ENCODE measurements at places on chromosomes 11 and 22.
A peak's percentile ranks its signal among the peaks of the same experiment; 100 is the strongest.

GRCh38 chr11:61158691-61159381 is 2.4 kb downstream of the VPS37C start:
- no peak for DNase-seq

DNA sequence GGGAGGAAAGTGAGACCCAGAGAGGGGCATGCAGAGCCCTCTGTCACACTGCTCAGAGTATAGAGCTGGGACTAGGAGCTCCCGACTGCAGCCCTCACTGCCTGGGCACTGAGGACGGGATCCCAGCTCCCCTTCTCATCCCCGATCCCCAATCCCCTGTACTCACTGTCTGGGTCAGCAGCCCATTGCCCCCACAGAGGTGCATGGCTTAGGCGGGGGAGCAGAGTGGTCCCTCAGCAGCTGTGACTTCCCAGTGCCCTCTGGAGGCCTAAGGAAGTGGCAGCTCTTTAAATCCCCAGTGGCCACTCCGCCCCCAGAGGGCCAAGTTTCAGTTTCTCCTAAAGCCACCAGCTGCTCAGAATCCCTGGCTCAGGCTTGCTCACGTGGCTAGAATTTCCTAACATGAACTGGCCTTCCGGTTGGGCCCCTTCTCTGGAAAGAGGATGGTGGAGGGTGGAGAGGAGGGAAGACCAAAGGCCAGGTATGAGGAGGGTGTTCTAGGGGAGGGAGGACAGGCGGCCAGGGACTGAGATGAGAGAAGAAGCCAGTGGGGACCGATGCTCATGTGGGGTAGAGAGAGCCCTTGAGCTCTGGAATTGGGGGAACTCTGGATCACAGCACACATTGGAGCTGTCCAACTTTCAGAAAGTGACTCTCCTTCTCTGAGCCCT is at the start of gene BATF2:
TSS of gene BATF2 (minus strand) at position 262 of the 671 bp plus-strand sequence. CDS start at position 205, 57 bp downstream.
- DNase-seq: peak; percentile 26

DNA sequence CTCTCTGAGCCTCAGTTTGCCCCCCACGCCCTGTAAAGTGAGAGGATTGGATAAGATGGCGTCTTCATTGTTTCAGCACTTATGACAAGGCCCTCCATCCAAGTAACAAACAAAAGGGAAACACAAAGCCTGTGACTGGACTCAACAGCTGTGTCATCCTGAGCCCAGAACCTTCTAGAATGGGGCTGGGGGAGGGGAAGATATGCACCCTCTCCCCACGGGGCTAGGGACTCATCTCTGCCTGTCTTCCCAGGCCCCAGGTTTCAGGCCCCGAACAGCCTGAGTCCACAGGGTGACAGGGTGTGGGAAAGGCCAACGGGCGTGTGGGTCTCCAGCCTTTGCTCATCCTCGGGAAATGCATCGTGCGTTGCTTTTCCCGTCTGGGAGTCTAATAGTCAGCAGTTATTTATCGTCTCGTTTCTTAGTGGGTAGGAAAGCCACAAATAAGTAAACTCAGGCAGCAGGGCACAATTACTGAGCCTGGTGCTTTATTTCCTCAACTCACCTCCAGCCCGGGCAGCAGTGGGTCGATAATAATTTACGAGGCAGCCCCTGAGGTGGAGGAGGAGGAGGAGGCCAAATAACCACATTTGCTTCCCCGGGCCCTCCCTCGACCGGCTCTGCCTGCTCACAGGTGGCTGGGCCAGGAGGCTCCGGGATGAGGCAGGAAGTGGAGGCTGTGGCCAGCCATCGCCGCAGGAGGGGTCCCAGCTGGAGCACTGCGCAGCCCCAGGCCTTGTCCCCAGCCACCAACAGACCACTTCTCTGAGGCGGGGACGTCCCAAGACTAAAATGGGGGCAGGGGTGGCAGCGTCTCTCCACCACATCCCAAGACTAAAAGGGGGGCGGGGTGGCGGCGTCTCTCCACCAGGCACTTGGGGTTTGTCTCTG is 54.4 kb downstream of the FLRT1 start:
- no peak for DNase-seq

- DNase-seq: no peak
Measured at GRCh38 chr11:16771350-16772140, 33.1 kb downstream of the C11orf58 start.

DNA sequence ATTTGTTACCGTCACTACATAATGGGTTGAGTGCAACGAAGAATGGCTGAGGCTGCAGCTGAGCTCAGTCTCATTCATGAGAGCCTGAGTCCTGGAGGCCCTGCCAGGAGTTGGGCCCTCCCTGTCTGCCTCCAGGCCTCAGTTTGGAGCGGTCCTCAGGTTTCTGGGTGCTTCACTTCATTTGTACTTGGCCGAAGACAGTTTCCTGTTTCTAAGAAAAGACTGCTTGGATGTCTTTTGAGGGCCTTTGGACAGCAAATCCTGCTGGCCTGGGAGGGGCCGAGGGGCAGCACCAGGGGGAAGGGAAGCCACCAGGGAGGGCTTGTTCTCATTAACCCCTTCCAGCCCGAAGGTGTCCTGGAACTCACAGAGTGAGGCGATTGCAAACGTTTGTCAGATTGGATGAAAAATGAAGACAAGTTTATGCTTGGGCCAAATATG is 163.1 kb downstream of the ETS1 start:
- no peak for DNase-seq

- DNase-seq: no peak
Measured at GRCh38 chr11:16402654-16403447, 46.5 kb upstream of the SOX6 start.

DNA sequence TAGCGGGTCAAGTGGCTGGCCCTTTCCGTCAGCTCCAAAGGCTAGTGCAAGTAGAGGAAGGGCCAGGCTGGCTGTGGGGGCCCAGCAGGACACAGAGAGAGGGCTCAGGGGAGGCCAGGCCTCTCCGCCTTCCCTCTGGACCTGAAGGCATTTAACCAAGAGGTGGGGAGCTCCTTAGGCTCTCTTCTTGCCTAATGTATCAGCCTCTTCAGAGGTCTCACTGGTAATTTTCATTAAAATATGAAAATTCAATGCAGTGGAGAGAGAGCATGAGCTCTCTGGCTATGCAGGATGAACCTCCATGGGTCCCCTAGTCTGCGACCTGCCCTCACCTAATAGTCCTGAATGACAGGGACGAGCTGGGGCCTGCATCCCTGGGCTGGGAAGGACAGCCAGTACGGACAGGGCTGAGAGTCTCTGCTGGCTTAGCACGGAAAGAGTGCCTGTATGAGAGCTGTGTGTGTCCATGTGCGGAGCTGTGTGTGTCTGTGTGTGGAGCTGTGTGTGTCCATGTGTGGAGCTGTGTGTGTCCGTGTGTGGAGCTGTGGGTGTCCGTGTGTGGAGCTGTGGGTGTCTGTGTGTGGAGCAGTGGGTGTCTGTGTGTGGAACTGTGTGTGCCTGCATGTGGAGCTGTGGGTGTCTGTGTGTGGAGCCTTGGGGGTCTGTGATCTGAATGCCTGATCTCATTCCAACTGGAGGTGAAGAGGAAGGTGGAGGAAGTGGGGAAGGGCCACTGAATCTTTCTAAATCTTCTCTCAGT is 2.4 kb downstream of the ALX4 start:
- no peak for DNase-seq

- no peak for DNase-seq
Measured at GRCh38 chr11:33630936-33631748, 69.5 kb downstream of the C11orf91 start.

- DNase-seq: no peak
Measured at GRCh38 chr22:37187891-37188761, at the start of gene C1QTNF6. Gene C1QTNF6, minus strand, starts transcription at chr22:37188247. Its CDS starts 34 bp downstream, at chr22:37188213.

GRCh38 chr11:120898568-120898967 is 125.3 kb upstream of the TBCEL start:
- DNase-seq: no peak

DNA sequence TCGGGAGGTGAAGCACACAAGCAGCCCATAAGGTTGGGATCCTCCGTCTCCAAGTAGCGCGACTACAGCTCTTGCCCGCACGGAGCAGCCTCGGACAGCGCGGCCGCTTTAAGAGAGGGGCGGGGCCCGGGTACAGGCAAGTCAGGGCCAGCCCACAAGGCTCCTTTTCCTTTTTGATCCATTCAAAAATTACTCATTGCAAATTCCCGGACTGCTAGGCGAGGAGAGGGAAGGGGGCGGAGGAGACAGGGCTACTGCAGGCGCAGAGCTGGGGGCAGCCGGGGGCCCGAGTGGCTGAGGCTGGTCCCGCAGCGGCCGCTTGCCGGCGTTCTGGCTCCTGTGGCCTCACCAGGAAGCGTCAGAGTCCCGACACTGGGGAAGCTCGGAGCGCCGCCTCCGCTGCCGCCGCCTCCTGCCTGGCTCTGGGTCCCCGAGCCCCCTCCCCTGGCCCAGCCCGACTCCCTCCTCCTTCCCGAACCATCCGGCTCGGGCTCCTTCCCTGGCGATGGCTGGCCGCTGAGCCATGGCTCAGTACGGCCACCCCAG is at the start of gene UBASH3B:
TSS of gene UBASH3B (plus strand) at position 196 of the 546 bp plus-strand sequence. CDS start at position 524, 328 bp downstream.
- peak; percentile 21 for DNase-seq

DNA sequence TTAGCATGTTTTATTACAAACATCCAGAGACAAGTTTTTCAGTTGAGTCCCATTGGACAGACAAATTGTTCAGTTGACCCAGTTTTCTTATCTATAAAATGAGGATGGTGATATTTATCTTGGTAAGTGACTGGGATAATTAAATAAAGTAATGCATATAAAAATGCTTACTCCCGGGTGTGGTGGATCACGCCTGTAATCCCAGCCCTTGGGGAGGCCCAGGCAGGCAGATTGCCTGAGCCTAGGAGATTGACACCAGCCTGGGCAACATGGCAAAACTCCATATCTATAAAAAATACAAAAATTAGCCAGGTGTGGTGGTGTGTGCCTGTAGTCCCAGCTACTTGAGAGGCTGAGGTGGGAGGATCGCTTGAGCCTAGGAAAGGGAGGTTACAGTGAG is 15.6 kb upstream of the ACER3 start:
- no peak for DNase-seq
